Caki2 (cell line): ENCODE measurements at places on chromosomes 6 and 20.

DNA sequence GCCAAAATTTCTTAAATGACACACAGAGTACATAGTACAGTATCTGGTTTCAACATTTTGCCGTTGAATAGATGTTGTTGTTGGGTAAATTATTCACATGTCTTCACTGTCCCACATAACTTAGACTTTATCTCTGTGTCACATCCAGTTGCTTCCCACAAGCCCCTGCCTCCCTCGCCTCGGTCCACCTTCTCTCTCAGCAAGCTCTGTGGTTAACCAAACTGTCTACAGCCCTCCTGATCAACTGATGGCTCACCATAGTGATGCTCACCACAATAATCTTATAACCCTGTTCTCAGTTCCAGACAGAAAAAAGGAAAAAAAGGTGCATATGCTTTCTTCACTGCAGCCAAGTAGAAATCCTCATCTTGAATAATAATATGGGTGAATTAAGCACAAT, 23.0 kb downstream of the IL17F start:
- no peak for DNase-seq

DNA sequence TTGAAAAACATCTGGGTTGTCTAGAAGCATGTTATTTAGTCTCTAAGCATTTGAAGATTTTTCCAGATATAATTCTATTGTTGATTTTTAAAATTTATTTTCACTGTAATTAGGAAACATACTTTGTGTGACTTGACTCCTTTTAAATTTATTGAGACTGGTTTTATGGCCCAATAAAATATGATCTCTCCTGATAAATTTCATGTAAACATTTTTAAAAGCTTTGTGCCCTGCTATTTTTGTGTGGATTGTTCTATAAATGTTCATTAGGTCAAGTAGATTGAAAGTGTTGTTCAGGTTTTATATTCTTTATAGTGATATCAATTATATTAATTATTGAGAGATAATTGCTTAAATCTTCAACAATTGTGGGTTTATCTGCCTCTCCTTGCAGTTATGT, 105.4 kb downstream of the RFX6 start:
- DNase-seq: no peak

GRCh38 chr6:160048471-160048870, 73.1 kb upstream of the SLC22A1 start:
- DNase-seq: no peak

DNA sequence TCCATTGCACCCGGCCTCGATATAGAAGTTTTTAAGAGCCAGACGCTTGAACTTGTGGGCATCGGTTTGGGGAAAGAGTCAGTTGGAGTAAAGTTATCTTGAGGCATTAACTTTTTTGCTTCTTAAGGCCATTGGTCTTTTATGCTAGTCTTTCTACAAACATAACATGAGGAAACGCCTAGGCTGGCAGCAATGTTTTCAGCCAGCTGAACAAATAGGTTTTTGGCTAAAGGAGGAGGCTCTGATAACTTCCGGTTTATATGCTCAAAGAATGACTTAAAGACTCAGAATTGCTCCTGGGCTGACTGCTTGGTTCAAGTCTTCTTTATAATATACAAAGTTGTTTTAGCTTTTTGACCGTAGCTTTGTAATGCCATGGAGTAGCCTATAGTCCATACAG, 46.2 kb downstream of the HLA-C start:
- no peak for DNase-seq

DNA sequence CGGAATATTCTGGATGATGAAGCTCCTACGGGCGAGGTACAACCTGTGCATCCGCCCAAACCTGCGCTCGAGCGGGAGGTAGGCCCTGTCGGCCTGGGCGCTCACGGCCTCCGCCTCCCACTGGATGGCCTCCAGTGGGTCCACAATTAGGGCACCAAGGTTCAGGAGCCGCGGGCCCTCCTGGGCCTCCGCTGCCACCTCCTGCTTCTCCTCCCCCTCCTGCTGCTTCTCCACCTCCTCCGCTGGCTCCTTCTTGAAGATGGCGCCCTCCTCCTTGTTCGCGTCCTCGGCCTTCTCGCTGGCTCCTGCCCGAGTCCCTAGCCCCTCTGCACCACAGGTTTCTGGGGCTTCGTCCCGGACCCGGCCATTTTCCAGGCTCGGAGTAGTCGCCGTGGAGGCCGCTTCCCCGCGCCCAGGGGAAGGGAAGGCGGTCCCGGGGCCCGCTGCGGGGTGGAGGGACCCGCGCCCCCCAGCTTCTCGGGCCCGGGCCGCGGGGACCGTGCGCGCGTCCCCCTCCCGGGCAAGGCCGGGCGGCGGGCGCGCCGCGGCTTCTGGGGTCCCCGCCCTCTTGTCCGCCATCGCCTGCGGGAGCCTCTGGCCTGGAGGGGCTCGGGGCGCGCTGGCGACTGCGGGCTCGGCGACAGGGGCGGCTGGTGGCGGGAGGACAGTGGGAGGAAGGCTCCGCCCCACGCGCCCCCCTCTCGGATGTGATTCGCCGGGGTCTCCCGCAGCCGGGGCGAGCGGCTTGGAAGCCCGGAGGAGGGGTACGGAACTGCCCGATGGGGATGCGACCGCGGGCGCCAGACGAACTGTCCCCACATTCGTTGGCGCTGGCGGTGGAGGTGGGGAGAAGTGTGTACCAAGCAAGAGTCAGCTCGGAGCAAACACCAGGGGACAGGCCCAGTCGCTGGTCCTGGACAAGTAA, 17.6 kb downstream of the PLAGL2 start:
- no peak for DNase-seq

DNA sequence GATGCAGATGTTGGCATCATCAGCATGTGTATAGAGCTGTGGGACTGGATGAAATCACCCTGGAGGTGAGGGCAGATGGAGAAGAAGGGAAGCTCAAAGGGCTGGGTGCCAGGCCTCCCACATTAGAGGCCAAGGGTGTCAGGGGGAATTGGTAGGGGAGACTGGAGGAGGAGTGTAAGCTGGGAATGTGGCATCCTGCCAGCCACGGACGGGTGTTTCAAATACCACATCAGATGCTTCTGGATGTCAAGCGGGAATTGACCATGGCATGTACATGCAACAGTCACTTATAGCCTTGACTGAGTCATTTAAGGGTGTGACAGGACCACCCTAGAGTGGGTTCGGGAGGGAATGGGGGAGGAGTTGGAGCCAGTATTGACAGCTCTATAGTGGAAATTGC, 9.6 kb downstream of the ERGIC3 start:
- no peak for DNase-seq

GRCh38 chr6:7176208-7176607, 68.4 kb downstream of the RREB1 start:
- DNase-seq: no peak

GRCh38 chr6:38955861-38956260, 92.7 kb upstream of the GLP1R start:
- DNase-seq: no peak

GRCh38 chr6:70327036-70327435, 24.2 kb upstream of the COL9A1 start:
- no peak for DNase-seq

DNA sequence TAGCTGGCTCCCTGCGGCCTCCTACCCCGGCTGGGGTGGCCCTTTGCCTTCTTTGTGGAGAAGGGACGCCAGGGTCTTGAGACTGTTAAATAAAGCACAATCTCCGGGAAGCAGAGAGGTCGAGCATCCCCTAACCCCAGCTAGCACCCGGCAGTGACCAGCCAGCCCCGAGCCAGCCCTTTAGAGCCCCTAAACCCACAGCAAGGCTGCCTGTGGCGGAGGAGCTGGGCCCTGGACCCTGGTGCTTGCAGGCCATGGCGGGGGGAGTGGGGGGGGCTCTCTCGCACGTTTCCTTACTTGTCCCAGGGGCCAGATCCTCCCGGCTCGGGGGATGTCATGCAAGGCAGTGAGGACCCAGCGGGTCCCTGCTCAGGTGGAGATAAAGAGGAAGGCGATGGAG, 49.2 kb upstream of the GATA5 start:
- DNase-seq: no peak

DNA sequence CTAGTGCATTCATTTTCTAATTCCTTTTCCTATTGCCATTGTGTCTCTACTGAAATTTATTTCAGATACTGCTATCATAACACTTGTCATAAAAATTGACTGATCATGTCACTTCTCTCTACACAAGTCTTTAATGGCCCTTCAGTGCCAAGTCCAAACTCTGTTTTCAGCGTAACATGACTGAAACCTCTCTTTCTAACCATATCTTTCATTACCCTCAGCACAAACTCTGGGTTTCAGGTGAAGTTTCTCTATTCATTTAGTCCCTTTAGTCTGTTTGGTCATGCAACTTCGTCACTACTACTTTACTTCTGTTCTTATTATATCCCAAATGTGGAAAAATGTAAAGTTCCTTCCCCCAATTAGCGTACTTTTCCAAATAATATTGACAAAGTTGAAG, 234.9 kb downstream of the OGFRL1 start:
- DNase-seq: no peak

GRCh38 chr6:153012856-153013255, 10.3 kb upstream of the MTRF1L start:
- no peak for DNase-seq
